ENCODE measurements at places on chromosomes 12 and 14.

GRCh38 chr14:23789696-23790095, 153.5 kb downstream of the DHRS2 start:
- DNase-seq, result no peak

GRCh38 chr12:123877968-123878367, 94.7 kb downstream of the CCDC92 start:
- no peak for DNase-seq

- DNase-seq, result no peak
These were observed 75.6 kb downstream of the ESR2 start for GRCh38 chr14:64218344-64219240.

DNA sequence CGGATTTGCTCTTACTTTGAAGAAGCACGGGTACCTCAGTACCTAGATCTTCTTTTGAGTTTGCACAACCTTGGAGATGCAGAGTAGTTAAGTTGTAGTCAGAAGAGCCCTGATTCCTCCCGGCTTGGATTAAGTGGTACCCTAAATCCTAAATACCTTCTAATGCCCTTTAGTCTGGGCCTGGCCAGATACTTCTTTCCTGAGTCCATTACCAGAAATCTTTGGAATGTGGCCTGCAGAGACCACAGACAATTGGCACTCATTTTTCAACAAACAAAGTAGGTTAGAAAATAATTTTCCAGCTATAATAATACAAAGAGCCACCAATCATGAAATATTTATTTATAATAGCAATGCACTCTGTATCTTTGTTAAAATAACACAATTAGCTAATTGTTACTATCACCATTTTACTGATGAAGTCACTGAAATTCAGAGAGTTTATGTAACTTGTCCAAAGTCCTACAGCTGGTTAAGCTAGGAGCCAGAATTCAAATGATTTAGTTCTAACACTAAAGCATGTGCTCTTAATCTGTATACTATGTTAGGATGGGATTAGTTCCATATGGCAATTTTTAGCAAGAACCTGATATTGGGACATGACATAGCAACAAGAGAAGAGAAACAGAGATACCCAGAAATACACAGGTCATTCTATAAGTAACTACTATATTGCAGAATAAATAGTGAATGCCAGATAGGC, 132.1 kb upstream of the PDZRN4 start:
- DNase-seq, result no peak

DNA sequence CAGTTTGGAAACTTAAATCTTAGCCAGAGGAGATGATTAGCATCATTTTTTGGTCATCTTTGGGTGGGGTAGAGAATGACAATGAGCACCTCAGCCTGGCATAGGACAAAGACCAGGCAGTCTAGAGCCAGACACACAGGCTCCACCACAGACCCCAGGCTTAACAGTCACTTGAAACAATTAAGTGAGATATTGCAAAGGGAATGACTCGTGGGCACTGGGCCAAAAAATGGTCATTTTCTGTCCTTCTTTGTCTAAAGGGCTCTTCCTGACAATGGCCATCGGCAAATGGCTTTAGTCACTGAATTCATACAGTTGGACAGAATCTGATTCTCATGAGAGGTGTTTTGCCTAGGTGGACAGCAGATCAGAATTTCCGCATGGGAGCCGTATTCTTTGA, 78.0 kb upstream of the DICER1 start:
- DNase-seq, result no peak

DNA sequence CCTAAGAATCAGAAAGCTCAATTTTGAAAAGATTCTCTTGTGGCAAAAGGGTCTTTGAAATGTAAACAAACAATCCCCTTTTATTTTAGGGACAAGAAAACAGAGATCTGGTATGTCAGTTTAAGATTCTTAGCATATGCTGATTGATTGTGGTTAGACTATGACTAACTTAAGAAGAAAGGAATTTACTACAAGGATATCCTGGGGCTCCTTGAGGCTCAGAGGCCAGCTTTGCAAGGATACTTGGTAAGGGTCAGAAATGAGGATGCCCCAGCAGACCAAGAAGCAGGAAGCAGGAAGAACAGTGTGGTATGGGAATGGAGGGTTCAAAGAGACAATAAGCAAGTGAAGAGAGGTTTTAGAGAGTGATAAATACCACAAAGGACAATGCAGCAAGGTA, 474.6 kb downstream of the ETNK1 start:
- DNase-seq, result no peak

- DNase-seq, result no peak
These were observed 159.6 kb upstream of the C14orf180 start for GRCh38 chr14:104419865-104420505.

DNA sequence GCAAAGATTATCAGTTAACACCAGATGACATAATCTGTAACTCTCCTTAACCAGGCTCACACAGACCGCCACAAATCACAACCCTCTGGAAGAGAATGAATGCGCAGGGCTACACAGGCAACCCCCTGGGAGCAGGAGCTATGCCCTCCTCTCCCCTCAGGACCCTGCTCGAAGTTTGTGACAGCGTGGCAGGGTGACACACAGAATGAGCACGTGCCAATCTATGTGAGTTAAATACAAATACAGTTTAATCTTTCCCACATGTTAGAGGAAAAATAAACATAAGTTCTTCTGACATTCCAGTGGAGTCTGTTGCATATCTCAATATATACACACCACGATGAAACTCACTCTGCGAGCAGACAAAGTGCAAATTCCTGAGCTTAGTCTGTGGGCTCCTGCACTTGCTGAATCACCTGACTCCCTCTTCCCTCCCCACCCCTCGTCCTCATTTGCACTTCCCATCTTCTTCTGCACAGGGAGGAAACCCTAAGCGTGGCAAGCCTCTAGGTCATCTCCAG, 37.6 kb downstream of the BCAT1 start:
- DNase-seq, result no peak

DNA sequence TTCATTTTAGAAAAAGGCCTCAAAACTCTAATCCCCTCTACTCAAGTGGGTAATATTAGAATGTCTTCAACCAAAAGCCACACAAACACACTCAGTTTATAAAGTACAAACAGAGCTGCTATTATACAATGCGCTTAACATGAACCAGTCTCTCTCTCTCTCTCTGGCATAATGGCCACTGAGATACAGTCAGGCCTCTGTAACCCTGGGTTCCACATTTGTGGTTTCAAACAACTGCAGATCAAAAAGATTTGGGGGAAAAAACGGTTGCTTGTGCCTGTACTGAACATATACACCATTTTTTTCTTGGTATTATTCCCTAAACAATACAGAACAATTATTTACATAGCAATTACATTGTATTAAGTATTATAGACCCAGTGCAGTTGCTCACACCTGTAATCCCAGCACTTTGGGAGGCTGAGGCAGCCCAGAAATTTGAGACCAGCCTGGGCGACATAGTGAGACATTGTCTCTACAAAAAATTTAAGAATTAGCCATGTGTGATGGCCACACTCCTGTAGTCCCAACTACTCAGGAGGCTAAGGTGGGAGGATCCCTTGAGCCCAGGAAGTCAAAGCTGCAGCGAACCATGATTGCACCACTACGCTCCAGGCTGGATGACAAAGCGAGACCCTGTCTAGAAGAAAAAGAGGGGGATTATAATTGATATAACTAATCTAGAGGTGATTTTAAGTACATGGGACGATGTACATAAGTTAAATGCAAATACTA, 5.6 kb downstream of the SLC11A2 start:
- DNase-seq, result no peak

DNA sequence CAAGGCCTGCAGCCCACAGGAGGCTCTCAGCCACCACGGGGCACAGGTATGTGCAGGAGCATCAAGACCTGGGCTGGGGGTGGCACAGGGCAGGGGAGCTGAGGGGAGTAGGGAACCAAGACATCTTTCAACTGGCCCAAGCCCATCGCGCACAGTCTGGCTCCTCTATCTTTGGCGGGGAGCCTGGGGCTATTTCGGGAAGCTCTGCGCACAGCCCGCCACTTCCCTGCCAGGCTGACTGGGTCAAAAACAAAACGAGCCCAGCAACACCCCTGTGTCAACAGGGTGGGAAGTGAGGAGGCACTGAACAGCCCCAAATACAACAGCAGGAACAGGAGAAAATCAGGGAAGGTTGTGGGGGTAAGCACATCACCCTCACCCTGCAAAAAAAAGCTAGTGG, 83.9 kb downstream of the ARL6IP4 start:
- DNase-seq, result no peak

GRCh38 chr14:105490267-105490571, 827 bp upstream of the TEDC1 start:
- DNase-seq, result no peak

- DNase-seq, result no peak
These were observed 39.2 kb upstream of the BMAL2 start for GRCh38 chr12:27293463-27293862.
